ENCODE measurements at places on chromosomes 2 and 18. TPM values are rescaled to one million over a fixed set of nuclear protein-coding genes. Genes with fewer than 3 reads are reported as not detected.

DNA sequence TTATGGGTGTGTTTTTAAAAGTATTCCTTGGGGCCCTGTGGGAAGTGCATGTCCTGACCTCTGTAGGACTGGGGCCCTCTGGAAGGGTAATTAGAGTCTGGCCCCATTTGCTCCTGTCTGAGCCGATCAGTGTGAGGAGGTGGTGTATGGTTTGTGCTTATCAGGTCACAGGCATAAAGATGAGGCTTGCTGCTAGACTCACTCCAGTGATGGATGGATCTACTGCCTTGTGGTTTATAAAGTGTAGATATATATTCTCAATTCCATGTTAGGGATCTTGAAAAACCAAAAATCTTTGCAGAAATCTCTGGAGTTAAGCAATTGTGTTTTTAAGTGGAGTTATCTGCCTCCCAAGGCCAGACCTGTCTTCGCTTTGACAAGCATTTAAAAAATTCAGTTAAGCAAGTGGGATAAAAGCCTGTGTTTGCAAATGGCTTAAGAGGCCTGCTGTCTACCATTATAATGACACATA, 182.4 kb downstream of the PTPRM start:
- no peak for DNase-seq
- H3K36me3 ChIP-seq: no peaks in the 10 kb centered on the region
- H3K27me3 ChIP-seq: no peaks in the 10 kb centered on the region
- no peak overlapping the region for H3K4me3 ChIP-seq
- no peak overlapping the region for H3K27ac ChIP-seq

DNA sequence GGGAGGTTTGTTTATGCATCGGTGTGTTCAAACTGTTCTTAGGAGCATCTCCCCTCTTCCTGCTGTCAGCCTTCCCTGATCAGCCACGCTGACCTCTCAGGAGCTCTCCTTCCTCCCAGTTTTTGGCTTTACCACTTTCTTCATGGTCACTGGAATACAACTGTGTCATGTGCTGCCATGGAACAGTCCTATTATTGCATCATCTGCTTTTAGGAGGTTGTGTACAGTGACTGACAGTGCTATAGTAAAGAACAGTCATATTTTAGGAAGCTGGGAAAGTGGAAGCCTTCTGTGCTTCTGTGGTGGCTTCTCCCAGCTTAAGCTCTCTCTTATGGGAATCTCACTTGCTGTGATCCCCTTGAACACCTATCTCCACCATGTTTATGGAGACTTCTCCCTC, 165.5 kb downstream of the TPGS2 start:
- DNase-seq: no peak
- H3K4me3 ChIP-seq: no peak overlapping the region
- H3K36me3 ChIP-seq: no peaks in the 10 kb centered on the region
- no peak overlapping the region for H3K27ac ChIP-seq
- H3K4me1 ChIP-seq: no peaks in the 10 kb centered on the region

DNA sequence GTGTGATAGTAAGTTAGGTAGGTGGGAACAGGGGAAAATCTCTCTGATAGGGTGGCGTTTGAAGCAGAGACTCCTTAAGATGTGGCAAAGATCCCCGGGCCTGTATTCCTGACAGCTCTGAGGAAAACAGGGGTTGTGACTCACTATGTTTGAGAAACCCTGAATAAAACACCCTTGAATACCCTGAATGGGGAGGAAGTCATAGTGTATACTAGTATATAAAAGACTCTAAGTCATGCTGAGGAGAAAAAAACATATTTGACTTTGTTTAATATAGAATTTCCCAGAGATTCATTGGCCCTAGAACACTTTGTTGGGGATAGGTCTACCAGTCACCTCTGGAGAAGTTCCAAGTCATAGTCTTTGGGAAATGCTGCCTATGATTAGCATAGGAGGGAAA, 590.9 kb downstream of the IRS1 start:
- H3K4me1 ChIP-seq: no peaks in the 10 kb centered on the region
- H3K27me3 ChIP-seq: no peaks in the 10 kb centered on the region
- no peaks in the 10 kb centered on the region for H3K36me3 ChIP-seq
- no peak for DNase-seq
- no peak overlapping the region for H3K27ac ChIP-seq

- H3K27ac ChIP-seq: no peak overlapping the region
- no peaks in the 10 kb centered on the region for H3K27me3 ChIP-seq
- no peak overlapping the region for H3K4me3 ChIP-seq
- no peaks in the 10 kb centered on the region for H3K36me3 ChIP-seq
- H3K4me1 ChIP-seq: no peaks in the 10 kb centered on the region
These were observed 36.3 kb upstream of the EPHA4 start for GRCh38 chr2:221608442-221608841.

DNA sequence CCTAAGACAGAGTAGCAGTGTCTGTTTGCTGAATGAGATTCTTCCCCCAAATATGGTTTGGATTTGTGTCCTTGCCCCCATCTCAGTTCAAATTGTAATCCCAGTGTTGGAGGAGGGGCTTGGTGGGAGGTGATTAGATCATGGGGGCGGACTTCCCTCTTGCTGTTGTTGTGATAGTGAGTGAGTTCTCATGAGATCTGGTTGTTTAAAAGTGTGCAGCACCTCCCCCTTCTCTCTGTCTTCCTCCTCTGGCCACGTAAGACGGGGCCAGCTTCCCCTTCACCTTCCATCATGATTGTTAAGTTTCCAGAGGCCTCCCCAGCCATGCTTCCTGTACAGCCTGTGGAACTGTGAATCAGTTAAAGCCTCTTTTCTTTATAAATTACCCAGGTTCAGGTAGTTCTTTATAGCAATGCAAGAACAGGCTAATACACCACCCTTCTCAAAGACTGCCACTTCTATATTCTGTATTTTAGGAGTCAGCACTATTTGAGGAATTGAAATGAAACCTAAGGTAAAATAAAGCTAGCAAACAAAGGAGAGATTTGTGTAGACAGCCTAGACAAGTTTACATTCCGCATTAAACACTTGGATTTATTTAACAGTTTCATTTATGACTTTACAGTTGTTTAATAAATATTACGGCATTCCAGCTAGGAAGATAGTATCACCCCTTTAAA, 21.6 kb downstream of the FBXO36 start:
- no peak overlapping the region for H3K27ac ChIP-seq
- H3K4me1 ChIP-seq: no peaks in the 10 kb centered on the region
- H3K4me3 ChIP-seq: no peak overlapping the region
- DNase-seq: no peak
- H3K27me3 ChIP-seq: no peaks in the 10 kb centered on the region
- no peaks in the 10 kb centered on the region for H3K36me3 ChIP-seq

GRCh38 chr2:240362826-240363745, 72.4 kb upstream of the GPC1 start:
- no peak overlapping the region for H3K27ac ChIP-seq
- no peaks in the 10 kb centered on the region for H3K27me3 ChIP-seq
- H3K4me3 ChIP-seq: no peak overlapping the region

- no peak for DNase-seq
- peaks cover 33% of the 10 kb centered on the region for H3K4me1 ChIP-seq
- no peak overlapping the region for H3K4me3 ChIP-seq
- peaks cover 31% of the 10 kb centered on the region for H3K27me3 ChIP-seq
- no peaks in the 10 kb centered on the region for H3K36me3 ChIP-seq
- H3K27ac ChIP-seq: no peak overlapping the region
These were observed 2.1 kb downstream of the HK2 start for GRCh38 chr2:74835831-74836674.

DNA sequence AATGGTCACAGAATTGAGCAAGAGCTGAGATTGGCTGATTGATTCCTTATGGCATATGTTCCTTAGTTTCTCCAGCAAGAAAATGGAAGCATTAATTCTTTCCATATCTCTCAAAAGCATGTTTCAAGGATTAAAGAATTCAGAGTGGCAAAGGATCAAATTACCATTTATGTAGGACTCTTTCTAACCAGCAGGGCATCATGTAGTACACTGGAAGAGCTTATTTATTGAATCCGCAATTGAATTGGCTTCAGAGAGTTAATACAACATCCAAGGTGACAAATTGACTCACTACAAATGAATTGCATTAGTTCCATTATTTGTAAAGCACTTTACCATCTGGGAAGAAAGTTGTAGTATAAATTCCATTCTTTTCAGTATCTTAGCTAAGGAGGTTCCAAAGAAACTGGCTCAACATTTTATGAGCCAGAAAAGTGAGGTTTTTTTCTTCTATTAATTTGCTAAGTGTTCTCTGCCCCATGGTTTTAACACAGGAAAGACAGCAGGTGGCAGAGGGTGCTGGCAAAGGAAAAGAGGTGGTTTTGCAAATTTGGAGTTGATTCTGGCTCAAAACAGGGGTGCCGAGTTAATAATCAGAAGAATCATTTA, 409.9 kb downstream of the MTX2 start:
- no peak for DNase-seq
- H3K27me3 ChIP-seq: no peaks in the 10 kb centered on the region
- no peak overlapping the region for H3K27ac ChIP-seq
- no peak overlapping the region for H3K4me3 ChIP-seq
- H3K36me3 ChIP-seq: no peaks in the 10 kb centered on the region

IL36A gene
- total RNA-seq: not detected
